ENCODE measurements at places on chromosomes 2 and 18. TPM values are rescaled to one million over a fixed set of nuclear protein-coding genes. Genes with fewer than 3 reads are reported as not detected.

DNA sequence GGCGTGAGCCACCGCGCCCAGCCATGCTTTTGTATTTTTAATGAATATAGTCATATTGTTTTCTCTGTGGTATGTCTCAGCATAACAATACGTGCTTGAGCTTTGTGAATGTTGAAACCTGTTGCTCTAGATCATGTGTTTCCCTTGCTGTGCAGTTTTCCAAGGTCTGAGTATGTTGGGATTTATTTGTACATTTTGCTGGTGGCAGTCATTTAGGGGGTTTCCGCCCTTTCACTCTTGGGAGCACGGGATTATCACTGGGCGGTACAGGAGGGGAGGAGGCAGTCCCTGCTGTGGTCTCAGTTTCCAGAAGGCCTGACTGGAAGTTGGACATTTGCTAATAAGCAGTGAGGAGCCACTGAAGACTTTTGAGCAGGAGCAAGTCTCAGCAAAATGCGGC is 24.9 kb upstream of the CATIP start:
- no peak for ATAC-seq

DNA sequence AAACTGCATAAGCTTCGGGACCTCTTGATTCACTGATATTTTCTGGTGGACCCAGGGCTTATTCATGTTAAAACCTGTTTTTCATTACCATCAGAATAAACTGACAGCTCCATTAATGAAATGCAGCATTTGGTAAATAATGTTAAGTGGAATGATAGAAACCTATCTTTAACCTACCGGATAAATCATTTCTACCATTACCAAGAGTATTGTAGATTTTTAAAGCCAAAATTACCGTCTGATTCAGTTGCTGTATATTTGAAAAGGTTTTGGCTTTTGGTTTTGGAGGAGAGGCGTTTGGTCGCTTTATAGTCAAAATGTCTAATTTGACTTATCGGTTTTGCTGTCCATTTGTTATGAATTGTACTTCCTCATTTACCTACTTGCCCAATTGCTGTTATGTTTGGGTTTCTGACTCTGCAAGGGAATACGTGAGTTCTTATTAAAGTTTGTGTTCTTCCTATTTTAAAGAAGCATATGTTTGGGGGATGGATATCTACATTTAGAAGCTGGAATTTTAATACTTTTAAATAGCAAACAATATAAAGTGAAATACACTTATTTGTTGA is 1.0 kb upstream of the CUL3 start:
- ATAC-seq: no peak

DNA sequence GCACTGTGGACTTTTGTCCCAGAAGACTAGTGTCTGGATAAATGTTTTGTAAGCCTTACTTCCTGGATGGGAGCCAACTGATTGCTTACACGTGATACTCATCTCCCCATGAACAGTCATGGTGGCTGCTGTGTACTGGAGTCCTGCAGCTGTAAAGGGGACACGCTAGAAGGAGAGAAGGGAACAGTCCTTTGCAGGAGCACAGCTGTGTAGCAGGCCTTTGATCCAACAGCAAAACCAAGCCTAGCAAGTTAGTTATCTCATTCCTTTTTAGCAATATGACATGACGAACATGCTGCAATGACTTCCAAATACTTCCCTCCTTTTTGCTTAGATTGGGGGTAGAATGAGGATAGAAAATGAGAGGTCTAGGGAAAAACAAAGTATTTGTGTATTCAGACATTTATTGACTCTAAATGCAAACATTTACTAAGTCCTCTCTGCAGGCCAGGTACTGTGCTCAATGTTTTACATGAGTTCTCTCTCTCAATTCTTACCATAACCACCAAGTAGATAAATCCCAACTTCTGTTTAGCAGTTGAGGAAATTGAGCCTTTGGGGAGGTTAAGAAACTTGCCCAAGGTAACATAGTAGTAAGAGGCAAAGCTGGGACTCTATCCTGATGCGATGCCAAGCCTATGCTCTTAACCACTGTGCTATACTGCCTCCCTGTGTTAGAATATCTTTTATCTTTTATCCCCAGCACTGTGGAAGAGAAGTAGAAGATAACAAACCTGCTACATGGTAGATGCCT is 55.4 kb upstream of the CD28 start:
- peak; percentile 83 for ATAC-seq

DNA sequence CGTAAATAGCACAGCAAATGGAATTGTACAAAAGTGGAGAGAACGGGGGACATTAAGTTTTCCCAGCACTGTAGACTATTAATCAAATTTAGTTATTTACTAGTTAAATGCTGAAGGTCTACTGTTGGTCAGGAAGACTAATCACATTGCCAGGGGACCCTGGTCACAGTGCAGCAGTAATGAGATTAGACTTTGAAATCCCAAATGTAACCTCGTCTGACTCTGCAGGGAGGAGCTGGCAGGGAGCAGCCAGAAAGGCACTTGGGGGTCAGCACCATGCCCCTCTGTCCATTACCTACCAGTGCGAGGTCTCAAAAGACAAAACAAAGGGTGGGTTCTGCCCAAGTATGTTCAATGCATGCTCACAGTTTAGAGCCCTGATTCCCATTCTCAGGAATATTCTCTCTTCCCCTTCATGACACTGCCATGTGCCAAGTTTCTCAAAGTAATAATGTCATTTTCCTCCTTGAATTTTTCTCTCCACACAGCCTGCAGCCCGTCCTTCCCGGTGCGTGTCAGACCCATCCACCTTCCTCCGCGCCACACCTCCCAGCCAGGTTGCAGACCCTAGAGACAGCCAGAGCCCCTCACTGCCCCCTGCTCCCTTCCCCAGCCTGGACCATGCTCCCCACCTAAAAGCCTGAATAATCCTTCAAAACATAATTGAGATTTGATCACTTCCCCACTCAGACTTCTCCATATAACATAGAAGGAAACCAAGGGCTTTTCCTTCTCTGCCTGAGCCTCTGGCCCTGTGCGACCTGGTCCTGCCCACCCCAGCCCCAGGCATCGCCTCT is 52.5 kb downstream of the TMEM18 start:
- ATAC-seq: no peak

DNA sequence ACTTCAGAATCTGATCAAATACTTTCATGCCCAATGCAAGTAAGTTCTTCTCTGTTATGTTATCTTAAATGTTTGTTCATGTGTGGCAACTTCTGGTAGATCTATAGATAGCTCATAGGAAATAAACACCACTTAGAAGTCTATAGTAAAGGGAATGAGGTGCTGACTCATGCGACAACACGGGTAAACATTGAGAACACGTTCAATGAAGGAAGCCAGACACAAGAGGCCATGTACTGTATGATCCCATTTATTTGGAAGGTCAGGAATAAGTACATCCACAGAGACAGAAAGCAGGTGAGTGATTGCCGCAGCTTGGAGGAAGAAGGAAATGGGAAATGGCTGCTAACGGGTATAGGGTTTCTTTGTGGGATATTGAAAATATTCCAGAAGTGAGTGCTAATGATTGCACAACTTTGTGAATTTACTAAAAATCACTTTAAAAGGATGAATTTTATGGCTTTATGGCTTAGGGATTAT is 95.4 kb downstream of the ITGB1BP1 start:
- no peak for ATAC-seq

GRCh38 chr2:32910883-32911598 is 35.7 kb upstream of the LTBP1 start:
- ATAC-seq: no peak

DNA sequence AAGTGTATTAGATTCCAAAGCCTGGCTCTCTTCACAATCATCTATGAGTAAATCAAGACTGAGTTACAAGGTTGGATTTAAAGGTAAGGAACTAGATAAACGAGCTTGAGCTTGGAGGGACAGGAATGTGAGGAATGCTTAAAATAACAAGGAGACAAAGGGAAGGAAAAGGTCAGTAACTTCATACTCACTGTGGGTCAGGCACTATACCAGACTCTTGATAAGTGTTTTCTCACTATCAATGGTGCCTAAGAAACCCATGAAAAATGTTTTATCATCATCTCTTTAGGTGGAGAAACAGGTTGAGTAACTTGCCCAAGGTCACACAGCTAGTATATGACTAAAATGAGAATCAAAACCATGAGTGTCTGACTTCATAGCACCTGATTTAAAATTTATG is 212.1 kb downstream of the CDH2 start:
- ATAC-seq: no peak

DNA sequence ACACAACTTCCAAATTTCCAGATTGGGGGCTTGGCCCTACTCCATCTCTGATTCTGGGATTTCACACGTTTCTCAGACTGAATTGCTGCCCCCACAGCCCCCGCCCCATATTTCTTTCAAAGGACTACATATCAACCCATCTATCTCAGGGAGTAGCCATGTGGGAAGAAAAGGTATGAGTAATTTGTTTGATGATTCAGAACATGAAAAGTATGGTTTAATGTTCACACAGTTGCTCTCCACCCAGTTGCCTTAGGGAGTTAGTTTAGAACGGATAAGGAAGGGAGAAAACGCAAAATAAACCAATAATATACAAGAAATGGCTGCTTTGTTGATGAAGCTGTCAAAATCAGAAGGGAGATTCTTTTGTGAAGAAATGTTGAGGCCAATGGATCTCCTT is 145.1 kb downstream of the PIEZO2 start:
- no peak for ATAC-seq

DNA sequence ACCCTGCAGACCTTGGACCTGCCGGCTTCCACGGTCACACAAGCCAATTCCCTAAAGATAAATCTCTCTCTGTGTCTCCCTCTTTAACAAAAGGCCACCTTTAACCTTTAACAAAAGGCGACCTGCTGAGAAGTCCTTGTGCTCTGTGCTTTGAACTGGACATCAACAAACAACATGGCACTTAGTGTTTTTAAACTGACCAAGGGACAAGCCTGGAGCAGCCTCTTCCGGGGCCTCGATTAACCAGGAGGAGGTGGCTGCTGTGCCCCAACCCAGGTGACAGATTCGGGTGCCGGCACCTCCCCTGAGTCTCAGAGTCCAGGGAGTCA is 135.3 kb downstream of the RTP5 start:
- no peak for ATAC-seq

DNA sequence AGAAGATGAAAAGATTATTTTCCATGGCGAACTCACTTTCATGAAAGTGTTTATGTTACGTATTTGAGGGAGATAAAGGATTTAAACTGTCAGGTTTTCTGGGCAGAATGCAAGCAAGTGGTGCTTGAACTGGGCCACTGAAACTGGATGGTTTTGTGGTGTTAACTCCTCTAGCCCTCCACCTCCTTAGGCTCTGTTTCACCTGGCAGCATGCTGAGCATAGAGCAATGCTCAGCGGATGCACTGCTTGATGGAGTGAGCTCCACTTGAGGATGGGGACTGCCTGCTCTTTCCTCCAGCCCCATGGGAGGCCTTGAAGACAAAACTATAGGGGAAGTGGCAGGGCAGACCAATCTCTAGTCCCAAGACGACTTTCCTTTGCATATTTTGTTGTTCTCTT is 345.8 kb downstream of the TDRD15 start:
- no peak for ATAC-seq

GRCh38 chr2:9610781-9611548 is 19.8 kb downstream of the YWHAQ start:
- ATAC-seq: no peak

DNA sequence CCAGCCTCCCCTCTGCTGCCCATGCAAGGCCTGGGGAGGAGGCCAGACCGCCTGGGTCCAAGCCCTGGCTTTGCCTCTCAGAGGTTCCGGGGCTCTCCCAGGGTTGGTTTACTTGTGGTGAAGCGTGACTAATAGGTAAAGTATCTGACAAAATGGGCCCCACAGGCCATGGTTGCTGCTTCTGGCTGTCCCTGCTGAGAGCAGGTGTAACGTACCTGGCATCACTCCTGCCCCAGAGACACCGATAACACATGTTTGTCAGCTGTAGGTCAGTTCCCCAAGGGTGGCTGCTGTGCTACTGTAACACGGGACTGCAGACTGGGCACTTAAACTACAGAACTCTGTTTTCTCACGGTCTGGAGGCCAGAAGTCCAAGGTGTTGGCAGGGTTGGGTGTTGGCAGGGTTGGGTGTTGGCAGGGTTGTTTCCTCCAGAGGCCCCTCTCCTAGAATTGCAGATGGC is 34.1 kb downstream of the ODC1 start:
- ATAC-seq: no peak

- peak; percentile 76 for ATAC-seq
Observed at GRCh38 chr18:42706618-42707017, 408.9 kb downstream of the RIT2 start.

PGAP1 gene
- 35.6 TPM for total RNA-seq

ESPNL gene
- total RNA-seq: 0.11 TPM

SLC16A14 gene
- total RNA-seq: 0.50 TPM

STPG4 gene
- total RNA-seq: 0.49 TPM

Data from motor neuron (in vitro differentiated cells).